Caki2 (cell line): ENCODE measurements at places on chromosomes 11 and 22. TPM values are rescaled to one million over a fixed set of nuclear protein-coding genes. Genes with fewer than 3 reads are reported as not detected.

Gene DDI1
- not detected in 2 replicates for total RNA-seq

Gene TIGD3
- total RNA-seq, result 0.23 and 1.5 TPM in 2 replicates

Gene TMPRSS13
- total RNA-seq, result not detected in 2 replicates

Gene SMC1B
- total RNA-seq, result 0.27 and 2.5 TPM in 2 replicates

Gene FAM180B
- not detected in 2 replicates for total RNA-seq

Gene OR4S1
- total RNA-seq, result not detected in 2 replicates

Gene MMP12
- total RNA-seq, result not detected in 2 replicates

Gene HOATZ
- total RNA-seq, result not detected in 2 replicates

Gene YPEL4
- 0.14 TPM in 1 of 2 replicates, not detected in the other for total RNA-seq

Gene ZNF214
- 2.0 and 27.9 TPM in 2 replicates for total RNA-seq

Gene BACE1
- total RNA-seq, result 4.5 and 7.4 TPM in 2 replicates

Gene HTR3B
- total RNA-seq, result not detected in 2 replicates
